ENCODE measurements at places on chromosomes 7 and 10.

DNA sequence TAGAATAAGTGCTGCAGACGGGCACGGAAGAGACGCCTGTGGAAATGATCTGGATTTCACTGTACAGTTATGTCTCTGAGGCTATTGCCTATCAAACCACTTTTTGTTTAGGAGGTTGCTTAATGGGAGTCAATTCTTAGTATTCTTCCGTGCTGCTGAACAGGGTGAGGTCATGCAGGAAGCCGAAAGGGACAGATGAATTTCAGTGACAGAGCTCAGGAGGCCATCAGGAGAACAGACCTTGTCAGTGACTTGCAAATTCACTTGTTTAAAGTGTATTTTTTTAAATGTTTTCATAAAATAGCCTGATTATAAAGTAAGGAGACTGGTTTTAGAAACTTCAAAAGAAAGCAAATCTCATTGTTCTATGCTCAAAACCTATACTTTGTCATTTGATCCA is 58.9 kb downstream of the XRCC2 start:
- DNase-seq = no peak

DNA sequence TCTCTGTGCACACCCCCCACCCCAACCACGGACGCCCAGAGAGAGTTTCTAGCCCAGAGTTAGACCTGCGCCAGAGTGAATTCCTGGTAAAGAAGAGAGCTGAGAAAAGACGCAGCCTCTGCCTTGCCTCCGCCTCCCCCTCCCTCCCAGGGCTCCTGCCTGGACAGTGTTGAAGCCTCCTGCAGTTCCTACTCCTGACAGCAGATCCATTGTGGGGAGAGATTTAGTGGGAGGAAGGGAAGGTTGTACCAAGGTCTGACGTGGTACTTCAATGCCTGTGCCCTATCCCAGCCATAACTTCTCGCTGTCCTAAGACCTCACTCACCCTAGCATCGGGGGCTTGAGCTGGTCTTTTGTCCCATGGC is 952 bp downstream of the SRRM3 start:
- DNase-seq = peak; percentile 51

DNA sequence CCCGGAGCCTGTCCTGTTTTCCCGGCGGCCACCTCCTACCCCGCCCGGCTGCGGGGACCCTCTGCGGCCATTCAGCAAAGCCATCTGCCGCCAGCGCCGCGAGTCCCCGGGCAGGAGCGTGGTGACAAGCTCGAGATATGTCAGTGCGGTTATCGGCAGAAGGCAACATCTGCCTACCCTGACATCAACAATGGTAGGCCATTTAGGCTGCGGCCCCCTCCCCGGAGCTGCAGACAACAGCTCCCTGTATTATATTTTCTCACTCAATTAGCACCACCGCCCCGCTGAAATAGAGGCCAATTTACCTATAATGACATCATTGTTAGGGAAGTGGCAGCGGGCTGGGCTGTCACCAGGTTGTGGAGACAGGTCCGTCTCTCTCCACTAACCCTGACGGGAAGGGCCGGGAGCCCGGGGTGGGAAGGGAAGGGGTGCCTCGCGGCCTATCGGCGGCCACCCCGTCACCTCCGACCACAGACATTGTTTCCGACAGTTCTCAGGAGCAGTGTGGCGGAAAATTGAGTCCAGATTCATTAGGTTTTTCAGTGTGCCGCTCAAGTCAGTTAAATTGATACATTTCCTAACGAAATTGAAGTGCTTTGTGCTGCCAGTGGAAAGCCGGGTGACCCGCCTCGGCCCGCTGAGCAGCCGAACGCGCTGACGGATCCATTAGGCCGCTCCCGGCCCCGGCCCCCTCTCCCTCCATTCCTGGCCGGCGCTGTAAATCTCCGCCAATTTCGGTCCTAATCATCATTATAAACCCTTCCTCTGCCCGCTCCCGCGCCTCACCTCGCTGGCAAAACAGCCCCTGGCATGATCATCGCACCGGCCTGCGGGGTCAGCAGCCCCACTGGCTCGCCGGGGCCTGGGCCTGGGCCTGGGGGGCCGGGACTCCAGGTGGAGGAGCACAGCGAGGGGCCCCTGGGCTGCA is 43.0 kb downstream of the UNCX start:
- DNase-seq = no peak

DNA sequence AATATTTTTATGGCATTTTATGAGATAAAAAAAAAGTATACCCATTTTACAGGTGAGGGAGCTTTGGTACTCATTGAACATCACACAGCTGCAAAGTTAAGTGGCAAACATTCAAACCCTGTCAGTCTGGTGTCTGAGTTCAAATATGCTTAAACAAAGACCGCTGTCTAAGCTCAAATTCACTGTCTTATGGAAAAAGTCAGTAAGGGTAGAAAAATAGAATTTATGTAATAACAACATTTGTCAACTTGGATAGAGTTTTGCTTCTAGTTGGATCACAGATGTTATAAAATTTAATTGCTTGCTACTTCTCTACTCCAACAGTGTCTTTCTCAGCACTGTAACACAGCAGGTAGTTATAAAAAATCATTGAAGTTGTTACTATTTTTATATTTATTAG is 161.7 kb upstream of the CSTF2T start:
- DNase-seq = no peak

GRCh38 chr10:89389254-89389653 is 3.2 kb upstream of the IFIT1 start:
- DNase-seq = no peak

DNA sequence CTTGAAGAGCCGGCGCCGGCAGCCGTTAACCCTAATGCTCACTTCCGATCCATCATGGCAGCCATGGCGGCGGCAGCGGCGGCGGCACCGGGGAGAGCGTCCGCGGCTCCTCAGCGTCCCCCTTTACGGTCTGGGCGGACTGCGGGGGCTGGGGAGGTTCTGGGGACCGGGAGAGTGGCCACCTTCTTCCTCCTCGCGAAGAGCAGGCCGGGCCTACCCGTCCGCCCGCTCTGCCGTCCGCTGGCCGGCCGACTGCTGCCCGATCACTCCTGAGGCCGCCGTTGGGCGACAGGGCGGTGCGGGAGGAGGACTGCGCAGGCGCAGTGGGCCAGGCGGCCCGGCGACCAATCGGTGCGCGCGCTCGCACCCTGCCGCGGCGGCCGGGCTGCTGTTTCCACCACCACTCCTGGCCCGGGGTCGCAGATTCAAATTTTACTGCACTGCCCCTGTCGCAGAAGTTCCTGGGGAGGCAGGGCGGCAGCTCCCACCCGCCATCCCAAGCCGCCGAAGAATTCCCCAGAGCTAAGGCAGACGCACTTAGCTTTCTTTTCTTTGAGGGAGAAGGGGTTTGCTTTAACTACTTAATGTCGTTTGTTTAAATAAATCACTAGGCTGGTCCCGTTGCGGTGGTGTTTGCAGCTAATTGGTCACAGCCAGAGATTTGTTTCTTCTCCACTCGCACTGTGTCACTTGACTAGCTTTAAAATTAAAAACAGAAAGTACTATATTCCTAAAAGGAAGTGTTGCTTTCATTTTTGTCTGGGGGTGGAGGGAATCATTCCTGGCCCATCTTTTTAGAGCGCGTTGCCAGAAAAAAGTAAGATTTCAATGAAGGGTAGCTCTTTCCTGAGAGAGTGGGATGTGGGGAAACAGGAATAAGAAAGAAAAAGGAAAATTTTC is at the start of gene KIF5B:
KIF5B (minus strand) TSS at position 290 of the 900 bp plus-strand sequence. CDS start 452 bp downstream, outside the sequence.
- peak; percentile 82 for DNase-seq

DNA sequence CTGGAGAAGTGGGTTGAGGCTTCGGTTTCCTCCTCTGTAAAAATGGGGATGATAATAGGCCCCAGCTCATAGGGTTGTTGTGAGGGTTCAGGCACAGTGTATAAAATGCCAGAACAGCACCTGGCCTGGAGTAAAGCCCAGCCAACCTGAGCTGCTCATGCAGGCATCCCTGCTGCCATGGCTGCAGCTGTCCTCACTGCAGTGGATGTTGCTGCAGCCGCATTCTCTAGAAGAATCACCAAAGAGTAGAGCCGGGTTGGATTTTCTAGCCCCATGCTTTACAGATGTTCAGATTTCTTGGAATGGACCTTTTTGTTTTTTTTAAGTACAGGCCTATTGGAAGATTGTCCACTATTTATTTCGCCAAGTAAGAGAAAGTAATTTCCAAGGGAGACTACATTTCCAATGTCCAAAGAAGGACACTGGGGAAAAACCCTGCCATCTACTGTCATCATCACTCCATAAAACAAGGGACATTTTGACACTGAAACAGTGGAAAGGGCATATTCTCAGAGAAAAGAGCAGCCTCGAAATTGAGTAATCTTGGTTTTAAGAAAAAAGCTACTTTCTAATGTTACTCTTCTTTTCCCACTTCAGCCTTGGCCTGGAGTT is 147.5 kb upstream of the TCF7L2 start:
- DNase-seq = no peak

GRCh38 chr7:135486261-135486920 is 23.5 kb downstream of the CNOT4 start:
- DNase-seq = no peak

GRCh38 chr7:114874170-114874569 is 47.7 kb upstream of the MDFIC start:
- DNase-seq = no peak

- DNase-seq = no peak
Measured at GRCh38 chr10:86191686-86192085, 174.9 kb downstream of the GRID1 start.

GRCh38 chr10:86888585-86889381 is 68.6 kb downstream of the MMRN2 start:
- DNase-seq = no peak

DNA sequence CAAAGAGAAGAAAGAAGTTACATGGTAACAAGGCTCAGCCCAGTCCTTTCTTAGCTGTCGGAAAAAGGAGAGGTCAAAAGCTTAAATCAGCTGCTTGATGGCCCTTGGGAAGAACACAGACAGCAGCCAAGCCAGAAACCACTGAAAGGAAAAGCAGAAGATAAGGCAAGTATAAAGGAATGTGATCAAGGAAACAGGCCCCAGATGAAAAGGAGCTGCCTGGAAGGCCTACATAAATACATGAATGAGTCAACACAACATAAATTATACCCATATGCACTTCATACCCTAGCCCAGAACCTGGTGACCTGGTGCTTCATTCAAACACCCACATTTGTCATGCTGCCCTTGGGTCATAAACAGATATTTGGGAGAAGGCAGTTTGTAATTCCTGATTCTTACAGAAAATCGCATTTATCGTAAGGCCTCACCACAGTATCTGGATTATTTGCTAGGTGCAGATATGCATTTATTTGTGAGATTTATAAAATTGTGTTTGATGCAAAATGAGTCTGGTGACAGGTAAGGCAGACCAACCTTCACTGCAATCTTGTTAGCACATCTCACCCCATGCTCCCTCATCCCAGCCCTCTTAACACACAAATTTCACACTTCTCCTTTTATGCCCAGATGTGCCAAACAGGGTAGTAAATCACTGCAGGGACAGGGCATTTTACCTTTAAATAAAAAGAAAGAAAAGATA is 94.9 kb upstream of the KCNIP2 start:
- no peak for DNase-seq

GRCh38 chr7:155191137-155191536 is 106.5 kb upstream of the INSIG1 start:
- no peak for DNase-seq

DNA sequence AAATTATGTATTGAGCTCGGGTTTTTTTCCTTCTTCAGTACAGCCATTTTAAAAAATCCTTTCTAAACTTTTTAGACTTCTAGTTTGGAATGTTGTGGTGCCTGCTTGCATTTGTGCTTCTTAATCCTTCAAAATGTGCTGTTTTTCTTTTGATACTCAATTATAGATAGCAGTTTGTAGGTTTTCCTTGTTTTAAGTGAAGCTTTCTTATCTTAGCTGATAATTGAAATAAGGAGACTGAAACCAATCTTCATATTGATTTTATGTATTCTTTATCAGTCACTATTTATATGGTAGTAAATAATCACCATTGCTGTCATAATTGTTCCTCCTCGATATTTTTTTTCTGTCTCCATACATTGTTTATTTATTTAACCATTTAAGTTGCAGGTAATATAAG is 56.6 kb downstream of the TAF3 start:
- no peak for DNase-seq

- DNase-seq = no peak
Measured at GRCh38 chr7:85602196-85602595, 415.3 kb upstream of the SEMA3D start.

GRCh38 chr7:46982928-46983327 is 599.0 kb downstream of the TNS3 start:
- no peak for DNase-seq

DNA sequence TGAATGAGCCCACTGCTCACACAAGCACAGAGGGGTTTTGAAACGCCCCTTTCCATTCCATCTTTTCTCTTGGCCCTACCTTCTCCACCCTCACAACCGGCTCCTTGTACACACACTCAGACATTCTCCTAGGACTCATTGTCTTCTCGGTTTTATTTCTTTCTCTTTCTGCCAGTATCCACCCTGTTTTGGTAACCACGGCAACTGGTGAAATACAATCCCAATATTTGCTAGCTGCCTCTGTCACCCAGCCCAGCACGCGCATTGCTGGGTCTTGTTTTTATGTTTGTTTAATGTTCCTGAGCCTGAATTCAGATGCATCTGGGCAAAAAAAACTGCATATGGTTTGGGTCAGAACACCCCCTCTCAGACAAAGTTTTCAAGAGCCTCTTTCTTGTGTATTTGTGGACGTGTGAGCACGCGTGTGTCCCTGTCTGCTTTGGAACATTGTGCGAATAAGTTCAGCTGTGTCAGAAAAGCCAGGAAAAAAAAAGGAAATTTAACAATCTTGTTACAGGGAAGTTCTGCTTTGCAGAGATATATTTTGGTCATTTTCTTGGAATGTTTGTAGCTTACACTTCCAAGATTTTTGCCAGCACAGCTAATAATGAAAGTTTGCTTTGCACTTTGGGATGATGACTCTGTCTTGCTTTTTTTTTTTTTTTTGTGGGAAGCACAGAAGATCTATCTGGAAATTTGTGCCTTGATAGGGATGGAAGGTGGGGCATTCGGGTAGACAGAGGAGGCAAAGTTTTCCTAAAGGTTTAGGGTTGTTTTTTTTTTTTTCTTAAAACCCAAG is 225.9 kb downstream of the TRIL start:
- DNase-seq = no peak

DNA sequence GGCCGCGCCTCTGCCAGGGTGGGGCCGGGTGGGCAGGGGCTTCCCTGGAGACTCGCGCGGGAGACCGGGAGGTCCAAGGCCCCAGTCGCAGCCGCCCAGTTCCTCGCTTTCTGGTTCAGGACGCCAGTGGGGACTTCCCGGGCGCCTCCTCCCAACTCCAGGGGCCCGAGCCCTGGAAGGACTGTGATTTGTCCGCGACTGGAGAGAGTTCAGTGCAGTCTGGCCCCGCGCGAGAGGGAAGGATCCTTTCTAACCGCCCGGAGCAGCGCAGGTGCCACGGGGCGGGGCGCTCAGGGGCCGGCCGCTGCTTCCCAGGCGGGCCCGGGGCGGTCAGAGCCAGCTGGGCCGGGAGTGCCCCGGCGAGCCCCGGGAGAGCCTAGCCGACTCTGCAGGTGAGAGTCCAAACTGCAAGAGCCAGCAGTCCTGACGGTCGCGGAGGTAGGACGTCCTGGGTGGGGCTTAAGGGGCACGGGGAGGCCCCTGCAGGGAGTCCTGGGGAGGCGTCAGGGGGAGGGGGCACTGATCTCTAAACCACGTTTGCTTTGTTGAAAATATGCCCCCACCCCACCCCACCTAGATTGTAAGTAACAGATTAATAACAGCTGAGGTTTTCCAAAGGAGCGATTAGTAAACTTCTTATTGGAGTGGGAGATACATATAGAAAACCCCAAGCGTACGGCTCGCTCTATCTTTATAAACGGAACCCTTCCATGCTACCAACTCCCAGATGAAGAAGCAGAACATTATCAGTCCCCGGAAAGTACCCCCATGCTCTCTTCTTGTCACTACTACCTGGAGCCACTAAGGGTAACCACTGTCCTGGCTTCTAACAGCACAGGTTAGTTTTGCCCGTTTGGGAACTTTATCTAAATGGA is 8.2 kb downstream of the NKX2-3 start:
- DNase-seq = no peak

All from posterior cingulate gyrus (tissue), 11 donors.